ENCODE measurements at places on chromosomes 5 and 9.

- DNase-seq: no peak
Measured at GRCh38 chr9:22136461-22137096, 127.5 kb upstream of the CDKN2B start.

DNA sequence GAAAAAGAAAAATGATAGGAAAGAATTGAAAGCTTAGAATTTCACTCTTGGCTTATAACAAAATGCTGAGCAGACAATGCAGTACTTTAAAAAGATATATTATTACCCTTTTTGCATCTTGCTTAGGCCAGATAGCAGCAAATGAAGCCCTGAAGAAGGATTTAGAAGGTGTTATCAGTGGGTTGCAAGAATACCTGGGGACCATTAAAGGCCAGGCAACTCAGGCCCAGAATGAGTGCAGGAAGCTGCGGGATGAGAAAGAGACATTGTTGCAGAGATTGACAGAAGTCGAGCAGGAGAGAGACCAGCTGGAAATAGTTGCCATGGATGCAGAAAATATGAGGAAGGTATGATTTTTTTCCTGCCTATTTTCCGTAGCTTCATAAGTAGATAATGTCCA is 50.8 kb downstream of the CNTRL start:
- no peak for DNase-seq

DNA sequence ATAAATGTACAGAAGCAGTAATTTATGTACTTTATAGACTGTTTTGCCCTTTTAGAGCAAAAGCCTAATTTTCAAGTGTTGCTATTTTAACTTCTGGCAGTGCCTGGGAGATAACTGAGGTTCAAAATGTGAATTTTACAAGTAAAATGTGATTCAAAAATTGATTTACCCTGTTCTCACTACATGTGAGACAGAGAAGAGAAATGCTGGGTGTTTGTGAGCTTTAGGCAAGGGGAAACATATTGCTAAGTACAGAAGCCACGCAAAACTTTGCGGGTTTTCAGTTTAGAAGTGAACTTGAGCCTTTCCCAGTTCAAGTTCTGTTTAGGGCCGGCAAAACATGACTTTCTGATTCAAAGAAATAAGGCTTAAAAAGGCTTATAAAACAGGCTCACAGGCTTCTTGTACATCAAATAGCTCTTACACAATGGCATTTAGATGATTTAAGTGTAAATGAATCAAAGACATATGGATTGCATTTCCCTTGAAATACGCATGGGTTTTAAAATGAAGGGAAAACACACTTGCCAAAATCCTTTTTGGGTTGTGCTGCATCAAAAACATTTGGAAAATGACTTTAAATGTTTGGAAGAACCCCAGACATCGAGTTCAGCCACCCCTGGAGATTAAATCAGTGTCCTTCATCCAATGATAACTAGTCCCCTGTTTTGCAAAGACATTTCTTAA is 370.8 kb upstream of the MEF2C start:
- DNase-seq: no peak

- DNase-seq: no peak
Measured at GRCh38 chr5:4113426-4113825, 517.8 kb downstream of the IRX1 start.

GRCh38 chr5:8686707-8687106 is 817.8 kb downstream of the MTRR start:
- DNase-seq: no peak

GRCh38 chr9:14467675-14468374 is 153.9 kb upstream of the NFIB start:
- no peak for DNase-seq

- peak; percentile 19 for DNase-seq
Measured at GRCh38 chr9:134536101-134536900, 105.3 kb upstream of the COL5A1 start.

DNA sequence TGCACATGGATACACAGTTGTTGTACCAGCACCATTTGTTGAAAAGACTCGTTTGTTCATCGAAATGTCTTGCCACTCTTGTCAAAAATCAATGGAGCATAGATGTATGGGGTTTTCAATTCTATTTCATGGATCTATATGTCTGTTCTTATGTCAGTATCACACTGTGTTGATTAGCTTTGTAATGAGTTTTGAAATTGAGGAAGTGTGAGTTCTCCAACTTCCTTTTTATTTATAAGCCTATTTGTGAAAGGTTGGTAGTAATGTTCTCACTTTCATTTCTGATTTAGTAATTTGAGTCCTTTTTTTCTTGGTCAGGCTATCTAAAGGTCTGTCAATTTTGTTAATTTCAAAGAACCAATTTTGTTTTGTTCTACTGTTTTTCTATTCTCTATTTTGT is 26.1 kb downstream of the ZNF510 start:
- no peak for DNase-seq

DNA sequence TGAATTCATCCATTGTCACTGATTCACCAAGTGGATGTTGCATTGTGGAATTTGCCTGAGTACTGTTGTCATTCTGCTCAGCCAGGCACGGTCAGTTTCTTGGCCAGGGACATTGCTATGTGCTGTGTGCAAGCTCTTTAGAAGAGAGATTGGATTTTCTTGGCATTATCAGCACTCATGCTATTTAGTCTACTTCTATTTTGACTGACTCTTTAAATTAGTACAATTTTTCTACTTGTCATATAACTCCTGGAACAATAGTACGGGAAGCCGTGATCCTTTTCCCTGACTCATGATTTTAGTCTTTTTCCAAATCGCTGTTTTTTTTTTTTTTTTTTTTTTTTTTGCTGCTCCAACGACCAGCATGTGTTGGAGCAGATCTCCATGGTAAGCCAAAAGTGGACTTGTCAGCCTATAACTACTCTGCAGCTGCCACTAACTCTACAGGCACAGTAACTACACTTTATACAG is 129.7 kb downstream of the CDC42SE2 start:
- no peak for DNase-seq

DNA sequence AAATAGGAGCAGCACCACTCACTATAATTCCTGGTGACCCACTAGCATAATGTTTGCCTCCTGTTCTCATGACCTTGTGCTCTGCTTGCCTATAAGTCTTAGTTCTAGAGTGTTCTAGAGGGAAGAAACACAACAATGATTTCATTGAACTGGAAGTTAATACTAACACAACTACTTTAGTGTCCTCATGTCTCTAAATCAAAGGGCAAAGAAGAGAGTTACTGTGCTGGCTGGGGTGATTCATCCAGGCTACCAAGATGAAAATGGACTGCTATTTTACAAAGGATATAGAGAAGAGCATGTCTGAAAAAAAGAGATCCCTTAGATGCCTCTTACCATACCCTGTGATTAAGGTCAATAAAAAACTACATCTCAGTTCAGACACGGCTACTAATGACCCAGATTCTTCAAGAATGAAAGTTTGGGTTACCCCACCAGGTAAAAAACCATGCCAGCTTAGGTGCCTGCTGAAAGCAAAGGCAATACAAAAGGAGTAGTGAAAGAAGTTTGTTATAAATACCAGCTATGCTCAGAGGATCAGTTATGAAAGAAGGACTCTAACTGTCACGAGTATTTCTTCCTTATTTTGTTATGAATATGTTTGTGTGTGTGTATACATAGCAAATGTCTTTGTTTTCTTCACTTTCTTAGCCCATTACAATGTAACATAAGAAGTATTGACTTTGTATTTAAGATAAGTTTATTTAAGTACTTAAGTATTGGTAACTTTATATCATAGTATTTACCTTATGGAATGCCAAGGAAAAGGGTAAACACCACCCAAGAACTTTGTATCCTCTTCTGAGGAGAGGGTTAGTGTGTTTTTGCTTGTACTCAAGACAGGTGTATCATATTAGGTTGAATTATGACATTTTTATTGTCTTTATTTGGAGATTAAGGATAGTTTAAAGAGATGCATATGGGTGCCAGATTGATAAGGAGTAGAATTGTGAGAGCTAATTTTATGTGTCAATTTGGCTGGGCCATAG is 314.1 kb upstream of the PTGER4 start:
- DNase-seq: no peak

- DNase-seq: no peak
Measured at GRCh38 chr9:96460470-96460869, 10.5 kb downstream of the HABP4 start.

DNA sequence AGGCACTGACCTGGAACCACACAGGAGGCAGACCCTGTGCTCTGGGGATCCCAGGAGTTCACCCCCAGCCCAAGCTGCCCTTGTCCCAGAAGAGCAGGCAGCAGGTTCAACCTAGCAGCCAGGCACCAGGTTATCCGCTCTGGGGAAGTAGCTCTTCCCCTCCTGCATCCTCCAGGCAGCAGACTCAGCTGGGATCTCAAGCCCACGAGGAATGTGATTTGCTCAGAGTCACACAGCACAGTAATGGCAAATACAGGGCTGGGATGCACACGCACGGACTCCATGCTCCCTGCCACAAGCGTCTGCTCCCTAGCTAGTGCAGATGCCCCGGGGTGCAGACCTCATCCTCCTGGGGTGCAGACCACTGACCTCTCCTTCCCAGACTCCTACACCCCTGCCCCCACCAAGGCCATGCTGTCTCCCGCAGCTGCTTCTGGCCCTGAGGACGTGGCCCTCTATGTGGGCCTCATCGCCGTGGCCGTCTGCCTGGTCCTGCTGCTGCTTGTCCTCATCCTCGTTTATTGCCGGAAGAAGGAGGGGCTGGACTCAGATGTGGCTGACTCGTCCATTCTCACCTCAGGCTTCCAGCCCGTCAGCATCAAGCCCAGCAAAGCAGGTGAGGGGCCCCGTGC is 25.5 kb downstream of the HK3 start:
- DNase-seq: no peak

DNA sequence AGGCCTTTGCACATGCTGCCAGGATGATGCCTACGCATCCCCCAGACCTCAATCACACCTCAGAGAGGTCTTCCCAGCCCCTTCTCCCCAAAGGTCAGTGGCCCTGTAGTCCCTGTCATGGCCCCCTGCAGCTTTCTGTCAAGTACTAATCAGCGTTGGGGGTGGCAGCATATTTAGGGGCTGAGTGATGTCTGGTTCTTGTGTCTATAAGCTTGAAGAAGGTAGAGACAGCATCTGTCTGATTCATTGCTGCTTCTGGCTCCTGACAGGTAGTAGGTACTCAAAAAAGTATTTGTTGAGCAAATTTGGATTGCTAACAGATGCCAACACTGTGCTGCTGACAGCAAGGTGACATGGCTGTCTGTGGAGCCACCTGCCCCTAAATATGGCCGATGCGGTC is 51.6 kb upstream of the RPL26L1 start:
- no peak for DNase-seq

DNA sequence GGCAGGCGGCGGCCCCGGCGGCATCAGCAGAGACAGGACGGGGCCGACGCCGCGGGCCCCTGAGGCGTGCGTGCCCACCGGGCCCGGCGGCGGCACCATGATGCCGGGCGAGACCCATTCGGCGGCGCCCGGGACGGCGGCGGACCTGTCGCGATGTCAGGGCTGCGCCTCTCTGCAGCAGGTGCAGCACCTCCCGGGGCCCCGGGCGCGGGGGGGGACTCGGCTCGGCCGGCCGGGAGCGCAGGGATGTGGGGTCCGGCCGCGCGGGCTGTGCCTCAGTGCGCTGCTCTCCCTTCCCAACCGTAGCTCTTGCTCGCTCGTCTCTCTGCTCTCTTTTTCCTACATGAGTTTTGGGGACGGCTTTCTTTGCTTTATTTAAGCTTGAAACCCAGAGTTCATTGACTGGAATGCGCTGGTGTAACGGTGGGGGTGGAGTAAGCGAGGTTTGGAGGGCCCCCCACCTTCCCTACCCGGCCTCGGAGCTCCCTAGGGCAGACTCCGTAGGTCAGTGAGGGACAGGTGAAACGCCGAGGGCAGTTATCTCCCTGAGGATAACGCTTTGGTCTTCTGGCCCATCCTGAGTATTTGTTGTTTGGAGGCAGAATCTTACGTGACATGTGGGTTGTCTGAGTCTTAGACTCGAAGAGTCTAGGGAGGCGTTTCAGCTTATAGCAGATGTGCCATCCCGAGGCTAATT is 490 bp downstream of the ICE1 start:
- no peak for DNase-seq

DNA sequence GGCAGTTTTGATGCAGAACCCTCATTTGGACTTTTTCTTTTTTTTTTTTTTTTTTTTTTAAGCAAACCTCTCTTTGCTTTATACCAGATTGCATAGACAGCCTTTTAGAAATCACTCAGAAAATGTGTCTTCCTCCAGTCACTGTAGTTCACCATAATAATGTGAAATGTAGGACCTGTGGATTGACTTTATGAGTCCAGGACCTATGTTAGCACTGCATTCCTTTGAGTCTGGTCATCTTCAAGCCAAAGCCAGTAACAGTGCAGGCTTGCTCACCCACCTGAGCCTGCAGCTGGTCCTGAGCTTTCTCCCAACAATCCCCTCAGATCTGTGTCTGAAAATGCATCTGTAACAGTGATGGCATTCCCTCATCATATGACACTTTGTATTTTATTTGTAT is 110.7 kb upstream of the NFIL3 start:
- no peak for DNase-seq

DNA sequence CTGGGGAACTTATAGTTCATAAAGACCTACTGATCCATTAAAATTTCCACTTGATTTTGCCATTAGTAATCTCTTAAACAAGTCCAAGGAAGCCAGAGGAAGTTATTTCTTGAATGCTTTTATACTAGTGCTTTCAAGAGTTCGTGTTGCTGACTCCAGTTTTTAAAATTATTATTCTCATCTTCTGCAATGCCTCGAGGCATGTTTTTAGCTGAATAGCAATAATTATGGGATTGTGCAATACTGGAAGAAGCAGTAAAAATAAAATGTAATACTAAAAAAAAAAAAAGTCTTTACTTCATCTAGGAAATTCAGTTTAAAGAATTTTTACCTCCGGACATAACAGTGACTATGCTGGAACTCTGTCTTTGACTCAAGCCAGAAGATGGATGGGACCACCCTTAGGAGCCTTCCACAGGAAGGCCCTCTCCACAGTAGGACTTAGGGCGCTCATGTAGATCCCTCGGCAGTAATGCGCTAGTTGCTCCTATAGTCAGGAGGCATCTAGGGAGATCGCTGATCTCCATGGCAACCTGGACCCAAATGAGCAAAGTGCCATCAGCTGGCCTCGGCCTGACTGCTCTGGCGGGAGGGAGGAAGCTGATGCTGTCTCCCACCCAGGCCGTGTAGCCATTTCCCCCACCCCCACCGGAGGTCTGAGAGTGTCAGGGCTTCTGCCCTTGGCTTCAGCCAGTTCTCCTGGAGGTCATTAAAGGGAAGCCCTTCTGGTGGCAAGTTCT is 56.7 kb downstream of the DAPK1 start:
- DNase-seq: no peak

- DNase-seq: no peak
Measured at GRCh38 chr5:57844410-57844809, 361.8 kb upstream of the ACTBL2 start.

DNA sequence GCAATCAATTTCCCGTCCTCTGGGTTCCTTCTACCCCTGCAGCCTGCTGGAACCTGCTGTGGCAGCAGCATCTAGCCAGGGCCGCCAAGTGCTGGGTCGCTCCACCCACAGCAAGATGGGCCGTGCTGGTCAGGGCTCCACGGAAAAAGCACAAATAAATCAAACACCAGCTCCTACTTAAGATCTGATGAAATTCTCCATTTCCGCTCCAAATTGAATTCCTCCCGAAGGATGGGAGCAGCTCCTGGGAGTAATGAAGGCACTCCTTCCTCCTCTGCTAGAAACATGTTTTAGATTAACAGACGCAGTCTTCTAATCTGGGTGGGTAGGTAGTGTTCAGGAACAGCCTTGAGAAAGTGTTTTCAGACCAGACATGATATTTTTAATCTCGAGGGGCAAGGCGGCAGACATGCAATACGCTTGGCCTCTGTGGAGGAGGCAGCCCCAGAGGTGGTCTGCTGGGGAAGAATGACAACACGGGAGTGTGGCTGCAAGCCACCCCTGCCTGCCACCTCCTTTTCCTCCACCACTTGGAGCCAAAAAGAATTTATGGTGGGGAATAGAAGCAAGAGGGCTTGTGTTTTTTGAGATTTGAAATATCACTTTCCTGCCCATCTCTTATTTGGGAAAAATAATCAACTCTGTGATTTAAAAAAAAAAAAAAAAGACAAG is 194.1 kb downstream of the AOPEP start:
- DNase-seq: no peak
